ENCODE measurements at places on chromosomes 3 and 15.

- no peak for DNase-seq
Measured at GRCh38 chr3:111910806-111911205, 51.7 kb downstream of the PHLDB2 start.

- no peak for DNase-seq
Measured at GRCh38 chr15:69725275-69725674, 272.7 kb downstream of the RPLP1 start.

GRCh38 chr3:144039661-144040060, 68.0 kb downstream of the DIPK2A start:
- no peak for DNase-seq

DNA sequence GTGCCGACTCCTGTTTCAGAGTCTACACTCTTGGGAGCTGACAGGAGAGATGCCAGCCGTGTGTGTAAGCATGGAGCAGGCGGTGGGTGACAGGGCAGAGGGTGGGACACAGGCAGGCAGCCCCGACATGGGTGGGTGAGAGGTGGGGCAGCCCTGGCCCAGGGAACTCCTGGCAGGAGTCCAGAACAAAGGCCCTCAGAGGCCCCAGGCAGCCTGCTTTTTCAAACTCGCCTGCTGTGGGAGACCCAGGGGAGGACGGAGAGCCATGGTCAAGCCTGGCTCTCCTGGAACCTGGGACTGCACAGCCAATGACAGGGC, 29.3 kb upstream of the SLC41A3 start:
- no peak for DNase-seq

DNA sequence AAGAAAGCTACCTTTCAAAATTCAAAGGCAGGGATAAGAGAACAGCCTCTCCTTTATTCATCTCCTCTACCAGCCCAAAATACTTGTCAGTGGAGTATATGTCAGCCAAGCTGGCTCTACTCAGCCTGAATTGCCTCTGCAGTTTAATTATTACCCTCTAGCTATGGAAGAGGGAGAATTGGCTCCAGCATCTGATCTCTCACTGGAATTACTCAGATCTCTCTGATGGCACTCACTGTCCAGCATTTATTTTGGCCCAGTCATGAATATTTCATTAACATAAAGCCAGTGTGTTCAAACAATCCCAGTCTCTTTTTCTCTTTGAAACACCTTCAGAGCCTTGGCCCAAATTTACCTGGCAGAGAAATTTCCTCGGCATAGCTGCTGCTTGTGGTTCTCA, 58.6 kb upstream of the TMEM108 start:
- DNase-seq, result no peak

GRCh38 chr3:25503898-25504301, 75.8 kb downstream of the RARB start:
- DNase-seq, result no peak

DNA sequence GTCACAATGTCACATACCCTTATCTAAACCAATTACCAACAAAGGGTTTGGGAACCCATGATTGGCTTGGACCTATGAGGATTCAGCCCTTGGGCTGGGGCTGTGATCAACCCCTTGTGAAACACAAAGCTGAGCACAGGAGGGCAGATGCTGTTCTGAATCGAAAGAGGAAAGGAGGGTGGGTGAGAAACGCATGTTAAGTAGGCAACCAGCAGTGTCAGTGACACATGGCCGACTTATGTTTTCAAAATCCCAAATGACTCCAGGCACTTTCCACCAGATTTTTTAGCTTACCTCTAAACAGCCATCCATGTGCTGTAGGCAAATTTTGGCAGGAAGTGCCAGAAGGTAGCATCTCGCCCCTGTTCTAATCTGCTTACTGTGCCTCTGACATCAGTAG, 34.1 kb upstream of the KLHL25 start:
- peak; percentile 16 for DNase-seq

DNA sequence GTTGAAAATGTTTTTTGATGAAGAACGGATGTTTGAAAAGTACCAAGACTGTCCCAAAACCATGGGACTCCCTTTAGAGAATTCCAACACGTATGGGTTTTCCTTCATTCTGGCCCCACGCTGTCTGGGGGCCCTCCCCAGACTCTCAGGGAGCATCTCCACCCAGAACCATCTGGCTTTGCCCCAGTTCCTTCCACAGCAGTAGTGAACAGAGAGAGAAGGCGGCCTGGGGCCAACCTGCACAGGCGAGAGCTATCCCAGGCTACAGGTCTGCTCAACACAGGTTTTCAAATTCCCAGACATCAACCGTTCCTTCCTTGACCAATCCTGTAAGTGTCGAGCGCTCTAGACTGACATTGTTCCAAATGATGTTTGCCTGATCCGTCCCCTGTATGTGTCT, 92.5 kb upstream of the SNRPA1 start:
- no peak for DNase-seq

- peak; percentile 25 for DNase-seq
Measured at GRCh38 chr3:168094877-168095610, 680 bp downstream of the GOLIM4 start.

All from G401 (cell line).